ENCODE measurements at places on chromosomes 7 and 10.

GRCh38 chr7:129918922-129919321, 33.8 kb downstream of the UBE2H start:
- no peak for DNase-seq

- DNase-seq: no peak
Observed at GRCh38 chr10:69894156-69894555, 92.5 kb downstream of the COL13A1 start.

DNA sequence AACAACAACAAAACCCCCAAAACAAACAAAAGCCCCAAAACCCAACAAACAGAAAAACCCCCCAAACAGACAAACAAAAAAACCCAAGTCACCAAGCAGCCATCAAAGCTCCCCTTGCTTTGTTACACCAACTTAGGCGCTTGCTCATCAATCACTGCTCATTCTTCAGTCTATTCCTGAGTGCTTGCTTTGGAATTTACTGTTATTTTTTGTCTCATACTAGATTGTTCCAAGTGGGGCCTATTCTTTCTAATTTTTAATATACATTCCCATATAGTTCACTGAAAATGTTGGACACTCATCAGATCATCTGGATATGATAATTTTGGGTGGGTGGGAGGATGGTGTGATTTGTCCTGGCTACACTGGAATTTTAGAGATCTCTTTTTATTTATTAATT, 126.0 kb upstream of the JCAD start:
- DNase-seq: no peak

- no peak for DNase-seq
Observed at GRCh38 chr7:77687100-77687746, 9.0 kb upstream of the RSBN1L start.

GRCh38 chr10:124213899-124214510, 120.6 kb upstream of the CHST15 start:
- no peak for DNase-seq

DNA sequence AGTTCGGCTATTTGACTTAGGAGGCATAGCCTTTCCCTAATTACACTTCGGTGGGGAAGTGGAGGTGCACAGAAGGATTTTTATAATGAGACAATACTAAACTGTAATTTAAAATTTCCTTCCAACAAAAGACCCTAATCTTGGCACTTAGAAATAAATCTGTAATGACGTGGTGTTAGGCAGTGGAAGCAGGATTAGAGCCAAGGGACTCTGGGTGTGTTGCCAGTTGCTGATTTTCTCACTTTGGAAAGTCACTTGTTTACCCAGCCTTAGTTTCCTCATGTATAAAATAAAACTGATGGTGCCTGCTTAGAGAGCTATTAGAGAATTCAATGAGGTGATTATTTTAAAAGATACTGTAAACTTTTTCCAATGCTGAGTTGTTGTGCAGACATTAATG, 287.2 kb downstream of the AUTS2 start:
- no peak for DNase-seq

GRCh38 chr10:77428691-77429395, 208.8 kb downstream of the KCNMA1 start:
- no peak for DNase-seq

DNA sequence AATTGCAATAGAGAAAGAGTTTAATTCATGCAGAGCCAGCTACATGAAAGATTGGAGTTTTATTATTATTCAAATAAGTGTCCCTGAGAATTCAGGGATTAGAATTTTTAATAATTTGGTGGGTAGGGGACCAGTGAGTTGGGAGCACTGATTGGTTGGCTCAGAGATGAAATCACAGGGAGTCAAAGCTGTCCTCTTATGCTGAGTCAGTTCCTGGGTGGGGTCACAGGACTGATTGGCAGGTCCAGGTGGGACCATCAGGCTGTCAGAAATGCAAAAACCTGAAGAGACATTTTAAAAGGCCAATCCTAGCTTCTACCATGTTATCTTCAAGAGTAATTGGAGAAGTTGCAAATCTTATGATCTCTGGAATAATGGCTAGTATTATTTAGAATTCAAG, 56.0 kb upstream of the KAT6B start:
- no peak for DNase-seq

- no peak for DNase-seq
Observed at GRCh38 chr10:128556182-128557110, 430.2 kb upstream of the MKI67 start.

GRCh38 chr10:100824886-100825285, 79.5 kb downstream of the PAX2 start:
- DNase-seq: no peak

DNA sequence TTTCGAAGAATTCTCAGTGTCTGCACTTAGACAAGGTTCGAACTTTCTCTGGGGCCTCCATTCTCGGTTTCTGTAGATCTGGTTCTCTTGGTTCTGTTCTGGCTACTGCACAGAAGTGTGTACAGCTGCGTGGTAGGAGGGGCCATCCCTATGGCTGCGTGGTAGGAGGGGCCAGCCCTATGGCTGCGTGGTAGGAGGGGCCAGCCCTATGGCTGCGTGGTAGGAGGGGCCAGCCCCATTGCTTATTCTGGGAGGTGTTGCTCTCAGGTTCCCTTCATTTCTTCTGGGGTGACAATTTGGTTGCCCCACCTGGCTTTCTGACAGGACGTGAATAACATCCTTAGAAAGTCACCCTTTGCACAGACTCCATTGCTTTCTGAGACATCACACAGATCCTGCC, 65.2 kb upstream of the CHST15 start:
- DNase-seq: no peak

DNA sequence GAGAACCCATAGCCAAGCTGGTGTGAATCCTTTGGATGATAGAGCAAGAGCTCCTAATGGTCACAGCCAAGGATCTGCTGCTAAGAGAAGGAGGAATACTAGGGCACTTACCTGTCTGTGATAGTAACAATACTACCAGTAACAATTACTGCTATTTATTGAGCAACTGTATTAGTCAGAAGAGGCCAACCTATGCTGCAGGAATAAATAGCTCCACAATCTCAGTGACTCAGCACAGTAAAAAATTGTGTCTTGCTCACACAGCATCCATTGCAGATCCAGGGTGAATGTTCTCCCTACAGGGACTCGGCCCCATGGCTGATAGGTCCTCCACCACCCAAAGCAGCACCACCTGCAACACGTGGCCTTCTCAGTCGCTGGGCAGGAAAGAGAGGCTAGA, 257.6 kb upstream of the ZMIZ1 start:
- no peak for DNase-seq

GRCh38 chr10:118754229-118754555, 578 bp downstream of the CACUL1 start:
- DNase-seq: no peak

GRCh38 chr7:35630024-35630972, 64.6 kb downstream of the HERPUD2 start:
- DNase-seq: no peak

GRCh38 chr7:47546171-47546570, 35.7 kb downstream of the TNS3 start:
- no peak for DNase-seq

GRCh38 chr10:73855413-73855812, 18.9 kb downstream of the CAMK2G start:
- DNase-seq: no peak

GRCh38 chr7:100942045-100942774, 7.1 kb upstream of the MUC3A start:
- DNase-seq: no peak

DNA sequence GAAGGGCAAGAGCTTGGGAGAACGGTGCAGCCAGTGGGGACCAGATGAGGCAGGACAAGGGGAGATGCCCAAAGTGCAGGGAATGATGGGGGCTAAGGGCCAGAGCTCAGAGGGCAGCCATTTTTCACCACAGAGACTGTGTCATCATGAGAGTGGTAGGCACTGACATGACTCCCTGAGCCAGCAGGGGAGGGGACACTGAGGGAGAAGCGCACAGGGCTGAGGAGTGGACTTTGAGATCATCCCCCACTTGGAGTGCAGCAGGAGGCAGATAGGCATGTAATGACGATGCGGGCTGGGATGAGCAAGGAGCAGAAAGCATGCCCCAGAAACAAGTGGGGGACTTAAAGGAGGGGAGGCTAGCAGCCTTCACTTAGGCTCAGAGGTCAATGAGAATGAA, 5.2 kb upstream of the SMKR1 start:
- no peak for DNase-seq

DNA sequence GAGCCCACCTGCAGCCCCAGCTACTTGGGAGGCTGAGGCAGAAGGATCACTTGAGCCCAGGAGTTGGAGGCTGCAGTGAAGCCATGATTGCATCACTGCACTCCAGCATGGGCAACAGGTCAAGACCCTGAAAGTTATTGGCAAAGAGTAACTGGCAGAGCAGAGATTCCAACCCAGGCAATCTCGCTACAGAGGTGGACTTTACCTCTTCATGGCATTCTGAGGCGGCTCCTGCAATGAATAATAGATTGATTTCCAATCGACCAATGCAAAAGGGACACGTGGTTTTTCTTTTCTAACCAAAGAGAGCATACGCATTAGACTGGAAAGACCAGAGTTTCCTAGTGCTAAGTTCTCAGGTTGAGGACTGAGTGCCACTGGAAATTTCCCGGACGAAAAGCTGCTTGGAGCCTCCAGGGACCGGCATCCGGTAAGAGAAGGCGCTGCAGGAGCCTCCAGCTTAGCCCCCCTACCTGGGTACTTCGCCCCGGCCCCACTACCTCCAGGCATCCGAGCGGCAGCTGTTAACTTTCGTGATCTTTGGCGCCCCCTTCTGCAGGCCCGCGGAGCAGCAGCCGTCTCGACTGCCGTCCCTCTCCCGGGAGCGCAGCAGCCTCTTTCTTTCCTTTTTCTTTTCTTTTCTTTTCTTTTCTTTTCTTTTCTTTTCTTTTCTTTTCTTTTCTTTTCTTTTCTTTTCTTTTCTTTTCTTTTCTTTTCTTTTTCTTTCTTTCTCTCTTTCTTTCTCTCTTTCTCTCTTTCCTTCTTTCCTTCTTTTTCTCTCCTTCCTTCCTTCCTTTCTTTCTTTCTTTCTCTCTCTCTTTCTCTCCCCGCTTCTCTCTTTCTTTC, 4.1 kb downstream of the MBLAC1 start:
- peak; percentile 94 for DNase-seq

DNA sequence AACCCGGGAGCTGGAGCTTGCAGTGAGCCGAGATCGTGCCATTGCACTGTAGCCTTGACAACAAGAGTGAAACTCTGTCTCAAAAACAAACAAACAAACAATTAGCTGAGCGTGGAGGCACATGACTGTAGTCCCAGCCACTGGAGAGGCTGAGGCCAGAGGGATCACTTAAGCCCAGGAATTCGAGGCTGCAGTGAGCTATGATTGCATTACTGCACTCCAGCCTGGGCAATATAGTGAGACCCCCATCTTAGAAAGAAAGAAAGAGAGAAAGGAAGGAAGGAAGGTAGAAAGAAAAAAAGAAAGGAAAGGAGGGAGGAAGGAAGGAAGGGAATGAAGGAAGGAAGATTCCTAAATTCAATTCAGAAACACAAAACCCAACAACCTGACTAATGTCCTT, 141.3 kb upstream of the TNRC18 start:
- no peak for DNase-seq

DNA sequence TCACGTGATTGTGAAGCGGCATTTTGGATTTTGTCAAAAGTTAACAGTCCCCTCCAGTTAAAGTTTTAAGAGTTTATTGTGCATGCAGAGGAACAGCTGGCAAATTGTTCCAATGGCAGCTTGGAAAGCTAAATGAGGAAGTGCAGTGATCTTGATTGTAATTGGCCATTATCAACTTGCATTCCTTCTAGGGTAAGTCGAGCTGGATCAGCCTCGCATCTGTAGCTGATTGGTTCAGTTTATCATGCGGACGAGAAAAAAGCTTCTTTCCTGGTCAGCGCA, 566 bp downstream of the ZNF789 start:
- no peak for DNase-seq

- DNase-seq: peak; percentile 95
Observed at GRCh38 chr10:6144406-6145165, 55.8 kb downstream of the RBM17 start.

DNA sequence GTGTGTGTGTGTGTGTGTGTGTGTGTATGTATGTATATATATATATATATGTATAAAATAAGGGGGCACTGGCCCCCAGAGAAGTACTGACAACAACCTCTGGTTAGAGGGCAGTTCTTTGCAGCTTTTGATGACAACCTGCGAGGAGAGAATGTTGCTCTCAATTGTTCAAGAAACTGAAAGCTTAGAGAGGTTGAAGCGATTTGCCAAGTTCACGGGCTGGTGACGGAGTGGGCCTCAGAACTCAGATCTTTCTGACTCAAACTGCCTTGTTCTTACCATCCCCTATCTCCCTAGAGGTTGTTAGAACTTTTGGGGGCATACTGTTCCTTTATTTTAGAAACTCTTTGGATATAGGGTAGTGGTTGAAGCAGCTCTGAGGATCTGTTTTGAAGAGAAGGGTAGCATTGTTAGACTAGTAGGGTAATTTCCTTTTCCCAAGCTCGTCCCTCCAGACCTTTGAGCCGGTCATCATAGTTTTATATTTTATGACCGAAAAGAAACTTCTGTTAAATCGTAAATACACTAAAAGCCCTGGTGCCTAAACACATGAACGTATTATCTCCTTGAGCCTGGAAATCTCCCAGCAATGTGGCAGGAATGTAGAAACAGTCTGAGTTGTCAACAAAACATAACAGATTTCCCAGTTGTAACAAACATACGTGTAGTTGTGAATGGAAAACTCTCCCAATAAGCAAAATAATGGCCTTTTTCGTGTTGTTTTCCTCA, 541.7 kb upstream of the GALNT17 start:
- DNase-seq: no peak

GRCh38 chr10:66321723-66322665, 603.8 kb upstream of the LRRTM3 start:
- DNase-seq: no peak

DNA sequence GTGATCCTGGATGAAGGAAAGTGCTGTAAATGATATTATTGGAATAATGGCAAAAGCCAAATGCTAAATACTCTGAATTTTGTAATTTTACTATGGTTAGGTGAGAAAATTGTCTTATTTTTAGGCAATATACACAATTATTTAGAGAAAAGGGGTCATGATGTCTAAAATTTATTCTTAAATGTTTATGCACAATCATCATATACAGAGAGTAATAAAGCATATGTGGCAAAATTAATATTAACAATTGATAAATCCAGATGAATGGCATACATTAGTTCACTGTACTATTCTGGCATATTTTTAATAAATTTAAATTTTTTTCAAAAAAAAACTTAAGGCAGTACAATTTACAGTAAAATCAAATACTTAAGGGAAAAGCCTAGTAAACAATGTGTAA, 7.4 kb downstream of the IPMK start:
- DNase-seq: no peak

DNA sequence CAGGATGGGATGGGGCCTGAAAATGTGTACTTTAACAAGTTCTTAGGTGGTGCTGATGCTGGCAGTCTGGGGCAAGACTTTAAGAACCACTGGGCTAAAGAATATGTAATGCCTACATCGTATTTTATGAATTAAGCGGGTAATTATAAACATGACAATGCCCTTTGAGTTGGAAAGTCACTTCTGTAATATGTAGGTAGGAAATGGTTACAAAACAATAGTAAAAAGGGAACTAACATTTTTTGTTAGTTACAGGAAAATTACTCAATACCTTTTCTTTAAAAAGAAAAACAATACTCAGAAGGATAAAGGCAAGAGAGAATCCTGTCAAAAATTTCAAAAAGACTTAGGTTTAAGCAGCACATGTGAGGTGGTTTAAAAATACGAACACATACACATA, 48.3 kb upstream of the STEAP4 start:
- DNase-seq: no peak

GRCh38 chr7:90858546-90858945, 262.4 kb downstream of the CDK14 start:
- DNase-seq: no peak

- no peak for DNase-seq
Observed at GRCh38 chr7:826230-826917, 5.9 kb upstream of the SUN1 start.

Data from upper lobe of left lung (tissue), 6 donors.